Right lung (tissue), 10 donors: ENCODE measurements at places on chromosomes 5 and 9. TPM values are rescaled to one million over a fixed set of nuclear protein-coding genes. Genes with fewer than 3 reads are reported as not detected.

DNA sequence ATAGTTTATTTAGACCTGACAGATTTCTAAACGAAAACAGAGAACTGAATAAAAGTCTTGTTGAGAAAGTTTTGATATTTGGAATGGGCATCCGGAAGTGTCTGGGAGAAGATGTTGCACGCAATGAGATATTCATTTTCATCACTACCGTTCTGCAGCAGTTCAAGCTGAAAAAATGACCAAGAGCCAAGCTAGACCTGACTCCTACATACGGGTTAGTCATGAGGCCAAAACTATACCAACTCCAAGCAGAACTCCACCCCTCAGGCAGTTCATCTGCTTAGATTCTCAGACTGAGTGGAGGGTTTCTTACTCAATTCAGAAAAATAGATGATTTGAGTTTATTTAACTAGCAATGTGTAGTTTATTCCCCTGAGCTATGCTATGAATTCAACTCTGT lies 95.4 kb upstream of the ANXA1 start:
- no peak for DNase-seq

- DNase-seq: no peak
These were observed 31.1 kb downstream of the PGGT1B start for GRCh38 chr5:115231598-115231997.

- DNase-seq: no peak
These were observed 102.6 kb downstream of the FSTL4 start for GRCh38 chr5:133509742-133510079.

- no peak for DNase-seq
These were observed 405.6 kb upstream of the ZNF608 start for GRCh38 chr5:125152044-125152443.

- DNase-seq: no peak
These were observed 214.1 kb upstream of the MEF2C start for GRCh38 chr5:89097103-89097502.

- no peak for DNase-seq
These were observed 15.4 kb upstream of the FAM170A start for GRCh38 chr5:119613937-119614336.

DNA sequence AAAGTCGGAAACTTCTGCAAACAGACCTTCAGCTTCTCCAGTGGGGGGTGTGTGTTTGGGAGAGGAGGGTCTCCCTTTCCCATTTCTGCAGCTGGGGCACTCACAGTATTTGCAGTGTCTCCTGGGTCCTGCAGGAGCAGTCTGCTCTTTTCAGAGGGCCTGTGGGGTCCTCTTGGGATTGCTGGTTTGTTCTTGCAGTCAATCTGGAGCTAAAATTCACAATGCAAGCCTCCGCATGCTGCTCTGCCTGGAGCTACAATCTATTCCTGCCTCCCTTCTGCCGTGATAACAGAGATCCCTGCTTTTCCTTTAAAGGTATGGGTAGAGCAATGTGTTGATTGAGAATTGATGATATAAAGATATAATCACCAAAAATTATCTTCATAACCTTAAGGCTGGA lies 43.2 kb downstream of the ZNF462 start:
- DNase-seq: no peak

- DNase-seq: no peak
These were observed 13.7 kb upstream of the FAM120AOS start for GRCh38 chr9:93467062-93467416.

DNA sequence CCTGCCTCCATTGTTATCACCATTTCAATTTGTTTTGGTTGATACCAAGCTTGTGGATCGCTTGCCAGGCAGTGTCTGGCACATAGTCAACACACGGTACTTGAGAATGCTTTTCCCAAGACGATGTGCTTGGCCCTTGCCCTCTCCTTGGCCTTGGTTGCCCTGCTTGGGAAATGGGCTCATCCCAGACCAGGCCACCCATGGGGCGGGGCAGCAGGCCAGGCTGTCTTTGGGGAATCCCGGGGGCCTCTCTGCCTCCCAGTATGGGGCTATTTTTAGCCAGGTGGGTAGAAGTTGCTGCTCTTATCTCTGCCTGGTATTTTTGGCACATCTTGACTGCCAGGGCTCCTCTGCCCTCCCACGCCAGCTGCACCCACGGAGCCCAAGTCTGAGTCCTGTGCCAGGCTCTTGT lies 49.9 kb downstream of the LMX1B start:
- no peak for DNase-seq

GRCh38 chr5:42490831-42491230 lies 67.6 kb downstream of the GHR start:
- no peak for DNase-seq

GRCh38 chr5:103211576-103212561 lies 46.7 kb upstream of the MACIR start:
- no peak for DNase-seq

DNA sequence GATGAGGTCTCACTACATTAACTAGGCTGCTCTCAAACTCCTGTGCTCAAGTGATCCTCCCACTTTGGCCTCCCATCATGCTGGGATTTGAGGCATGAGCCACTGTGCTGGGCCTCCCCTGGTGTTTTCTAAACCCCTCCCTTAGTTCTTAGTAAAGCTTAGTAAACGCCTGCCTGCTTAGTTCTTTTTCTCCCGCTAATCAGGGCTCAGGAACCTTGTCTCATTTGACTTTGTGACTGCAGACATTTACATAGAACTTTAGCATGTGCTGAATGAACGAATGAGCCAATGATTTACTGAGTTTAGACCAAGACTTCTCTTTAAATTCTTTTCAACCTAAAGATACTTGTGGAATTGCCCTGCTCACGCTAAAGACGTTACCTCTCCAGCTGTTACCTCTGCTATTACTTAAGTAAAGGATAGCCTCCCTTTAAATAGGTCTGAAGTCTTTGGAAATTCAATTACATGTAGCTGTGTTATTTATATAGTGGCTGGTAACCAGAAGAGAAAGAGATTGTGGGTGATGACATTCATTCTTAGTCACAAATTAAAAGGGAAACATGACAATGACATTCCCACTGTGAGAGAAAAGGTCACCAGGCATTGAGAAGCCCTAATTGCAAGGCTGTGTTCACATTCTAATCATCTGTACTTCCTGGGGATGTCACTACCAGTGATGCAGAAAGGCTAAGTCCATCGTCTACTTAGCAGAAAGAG lies 18.6 kb upstream of the SUSD1 start:
- DNase-seq: no peak

GRCh38 chr5:10133830-10134229 lies 115.9 kb downstream of the ATPSCKMT start:
- no peak for DNase-seq

DNA sequence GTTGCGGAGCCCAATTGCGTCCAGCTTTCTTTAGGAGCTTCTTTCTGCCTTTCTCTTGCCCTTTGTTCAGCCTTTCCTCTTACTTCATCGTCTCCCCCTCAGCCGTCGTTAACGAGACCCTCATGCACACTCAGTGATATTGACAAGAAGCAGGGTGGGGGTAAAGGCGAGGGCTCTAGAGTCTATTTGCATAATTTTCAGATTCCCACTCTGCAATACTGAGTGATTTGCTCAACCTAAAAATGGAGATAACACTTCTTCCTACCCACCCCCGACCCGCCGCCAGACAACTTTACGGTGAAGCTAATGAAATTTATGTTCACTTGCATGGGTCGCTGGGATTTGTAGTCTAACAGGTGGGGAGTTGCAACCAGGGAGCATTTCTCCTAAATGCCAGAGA lies 1.3 kb upstream of the TBC1D2 start:
- DNase-seq: no peak

DNA sequence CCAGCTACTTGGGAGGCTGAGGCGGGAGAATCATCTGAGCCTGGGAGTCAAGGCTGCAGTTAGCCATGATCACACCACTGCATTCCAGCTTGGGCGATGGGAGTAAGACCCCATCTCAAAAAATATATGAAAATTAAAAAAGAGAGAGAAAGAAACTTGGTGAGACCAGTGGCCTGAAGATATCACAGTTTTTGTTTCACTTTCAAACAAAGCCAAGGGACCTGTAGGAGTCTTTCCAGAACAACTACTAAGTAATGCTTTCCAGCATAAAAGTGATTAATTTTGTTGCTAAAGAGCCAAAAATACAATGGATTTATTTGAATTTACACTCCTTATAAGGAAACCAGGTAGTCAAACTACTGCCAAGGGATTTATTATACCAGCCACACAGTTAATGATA lies 23.5 kb downstream of the GKAP1 start:
- DNase-seq: no peak

DNA sequence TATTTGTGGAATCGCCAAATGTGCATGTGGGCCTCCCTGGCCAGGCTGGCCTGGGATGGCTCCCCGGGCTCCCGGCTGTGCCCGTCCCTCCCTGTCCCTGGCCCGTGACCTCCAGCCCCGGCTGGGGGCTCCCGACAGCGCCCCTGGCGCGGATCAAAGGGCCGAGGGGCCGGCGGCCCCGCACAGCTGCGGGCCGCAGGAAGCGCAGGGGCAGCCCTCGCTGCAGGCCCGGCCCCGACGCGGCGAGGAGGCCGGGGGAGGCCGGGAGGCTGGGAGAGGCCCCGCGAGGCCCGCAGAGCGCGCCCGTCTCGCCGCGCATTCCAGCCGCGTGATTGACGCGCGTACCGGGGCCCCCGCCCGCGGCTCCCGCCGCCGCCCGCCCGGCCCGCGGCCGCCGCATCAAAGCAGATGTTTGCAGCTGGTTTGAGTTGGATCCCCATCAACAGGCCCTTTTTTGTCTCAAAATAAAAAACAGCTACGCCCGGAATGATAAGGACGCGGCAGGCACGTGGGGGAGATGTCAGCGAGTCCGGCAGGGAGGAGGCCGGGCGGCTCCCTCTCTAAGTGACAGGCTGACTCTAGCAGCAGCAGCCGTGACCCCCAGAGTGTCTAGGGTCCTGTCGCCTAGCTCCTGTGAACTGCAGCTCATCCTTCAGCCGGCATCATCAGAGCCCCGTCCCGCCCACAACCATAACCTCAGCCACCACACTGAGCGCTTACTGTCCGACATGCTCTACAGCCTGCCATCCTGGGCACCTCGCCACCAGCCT lies 69.4 kb downstream of the LMX1B start:
- peak; percentile 79 for DNase-seq

DNA sequence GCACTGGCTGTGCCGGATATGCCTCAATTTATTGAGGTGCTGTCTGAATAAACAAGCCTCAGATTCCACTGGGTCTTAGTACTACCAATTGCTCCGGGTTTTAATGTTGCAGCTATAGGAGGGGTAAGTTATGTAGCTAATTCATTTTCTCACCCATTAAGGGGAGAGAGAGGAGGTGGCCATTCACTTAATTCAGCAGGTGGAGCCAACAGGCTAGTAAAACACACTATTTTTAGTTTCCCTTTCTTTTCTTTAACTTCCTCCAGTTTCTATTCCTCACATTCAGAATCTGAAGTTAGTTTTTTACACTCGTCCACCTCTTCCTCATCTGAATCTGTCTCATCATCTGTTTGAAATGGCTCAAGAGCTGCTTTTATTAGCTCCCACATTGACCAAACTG lies 105.6 kb upstream of the CDH10 start:
- DNase-seq: no peak

DNA sequence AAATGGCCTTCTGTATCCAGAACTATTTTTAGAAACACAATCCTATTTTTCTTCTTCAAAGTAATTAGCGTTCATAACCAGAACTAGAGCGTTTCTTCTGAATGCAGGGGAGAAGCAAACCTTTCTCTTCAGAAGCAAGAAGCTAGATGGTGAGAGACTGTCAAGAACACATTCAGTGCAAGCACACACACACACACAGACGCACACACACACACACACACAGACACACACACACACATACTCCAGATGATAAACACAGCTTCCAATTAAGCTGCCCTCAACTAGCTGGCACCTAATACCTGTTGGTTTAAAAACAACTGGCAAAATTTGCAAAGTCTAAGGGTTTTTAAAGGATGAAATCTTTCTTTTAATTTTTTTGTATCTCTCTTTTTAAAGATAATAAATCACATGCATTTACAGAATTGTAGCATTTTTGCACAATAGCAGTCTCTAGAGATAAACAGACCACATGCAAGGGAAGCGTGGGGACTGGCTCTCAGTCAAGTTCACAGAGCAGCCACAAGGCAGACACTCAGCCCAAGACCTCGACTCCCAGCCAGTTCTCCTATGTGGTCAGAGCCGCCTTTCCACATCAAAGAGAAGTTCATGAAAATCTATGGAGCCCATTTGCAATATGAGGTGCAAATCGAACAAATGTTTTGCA lies 138.5 kb downstream of the TTLL11 start:
- DNase-seq: peak; percentile 69

GRCh38 chr5:91830361-91830953 lies 447.3 kb upstream of the ARRDC3 start:
- peak; percentile 35 for DNase-seq

- peak; percentile 80 for DNase-seq
These were observed 652.3 kb upstream of the FTMT start for GRCh38 chr5:121199216-121199999.

GRCh38 chr9:13215791-13216554 lies 63.5 kb downstream of the MPDZ start:
- no peak for DNase-seq

- DNase-seq: no peak
These were observed 64.0 kb downstream of the UBAP1 start for GRCh38 chr9:34242830-34243229.

Gene CLIC3
- 25.9 TPM for polyA plus RNA-seq

Gene PAXX
- polyA plus RNA-seq: 57.5 TPM

Gene MEGF10
- 1.5 TPM for polyA plus RNA-seq

Gene STOML2
- polyA plus RNA-seq: 99.2 TPM

Gene VLDLR
- 29.3 TPM for polyA plus RNA-seq

Gene SIMC1
- 26.4 TPM for polyA plus RNA-seq

Gene RNF183
- polyA plus RNA-seq: 0.61 TPM

Gene BSPRY
- polyA plus RNA-seq: 8.6 TPM

Gene SLCO6A1
- not detected for polyA plus RNA-seq

Gene SLC6A18
- not detected for polyA plus RNA-seq

Gene FGF10
- 48.9 TPM for polyA plus RNA-seq
